ENCODE measurements at places on chromosomes 11 and 22. TPM values are rescaled to one million over a fixed set of nuclear protein-coding genes. Genes with fewer than 3 reads are reported as not detected.

Gene SBF1
- 59.0 TPM for total RNA-seq

Gene SLC22A25
- total RNA-seq = not detected

Gene CNGA4
- 3.8 TPM for total RNA-seq

Gene OR51E2
- total RNA-seq = not detected

Gene SHANK3
- 50.6 TPM for total RNA-seq

Gene SNAP29
- total RNA-seq = 22.5 TPM

Gene C11orf42
- not detected for total RNA-seq

DNA sequence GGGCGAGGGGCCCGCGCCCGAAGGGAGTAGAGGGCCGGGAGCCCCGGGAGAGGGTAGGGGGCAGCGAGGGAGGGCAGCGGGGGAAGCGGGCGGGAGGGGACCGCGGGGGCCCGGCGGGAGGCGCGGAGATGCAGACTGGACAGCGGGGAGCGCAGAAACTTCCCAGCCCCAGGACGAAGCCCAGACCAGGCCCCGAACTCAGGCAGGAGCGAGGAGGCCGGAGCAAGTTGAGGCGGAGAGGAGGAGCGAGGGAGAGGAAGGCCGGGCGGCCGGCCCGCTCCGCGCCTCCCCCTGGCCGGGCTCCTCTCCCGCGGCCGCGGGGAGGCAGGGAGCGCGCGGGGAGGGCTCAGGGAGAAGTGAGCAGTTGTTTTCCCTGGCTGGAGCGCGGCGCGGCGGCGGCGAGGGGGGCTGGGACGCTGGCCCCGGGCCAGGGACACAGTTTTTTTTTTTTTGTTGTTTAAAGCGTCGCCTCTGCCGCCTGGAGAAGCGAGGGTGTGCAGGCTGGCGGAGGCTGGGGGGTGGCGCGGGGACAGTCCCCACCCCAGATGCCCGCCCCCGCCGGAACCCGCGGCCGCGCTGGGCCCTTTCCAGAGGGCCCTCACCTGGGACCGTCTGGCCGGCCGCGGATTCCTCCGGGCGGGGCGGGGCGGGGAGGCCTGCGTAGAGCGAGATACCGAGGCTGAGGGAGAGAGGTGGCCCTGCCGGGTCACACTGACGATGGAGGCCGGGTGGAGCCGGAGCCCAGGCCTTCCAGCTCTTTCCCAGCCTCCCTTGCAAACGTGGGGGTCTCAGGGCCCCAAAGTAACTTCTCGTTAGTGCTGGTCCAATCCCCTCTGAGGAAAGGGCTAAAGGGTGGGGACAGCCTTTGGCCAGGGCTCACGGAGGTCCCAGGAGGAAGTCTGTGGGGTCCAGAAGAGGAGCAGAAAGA lies at the start of gene LTBP3:
Gene LTBP3 (minus strand): TSS at position 358 of the 928 bp plus-strand sequence. CDS start 400 bp downstream, outside the sequence.
- H3K27me3 ChIP-seq = no peaks in the 10 kb centered on the region
- H3K4me3 ChIP-seq = peak within 1 kb of the TSS; percentile 63

DNA sequence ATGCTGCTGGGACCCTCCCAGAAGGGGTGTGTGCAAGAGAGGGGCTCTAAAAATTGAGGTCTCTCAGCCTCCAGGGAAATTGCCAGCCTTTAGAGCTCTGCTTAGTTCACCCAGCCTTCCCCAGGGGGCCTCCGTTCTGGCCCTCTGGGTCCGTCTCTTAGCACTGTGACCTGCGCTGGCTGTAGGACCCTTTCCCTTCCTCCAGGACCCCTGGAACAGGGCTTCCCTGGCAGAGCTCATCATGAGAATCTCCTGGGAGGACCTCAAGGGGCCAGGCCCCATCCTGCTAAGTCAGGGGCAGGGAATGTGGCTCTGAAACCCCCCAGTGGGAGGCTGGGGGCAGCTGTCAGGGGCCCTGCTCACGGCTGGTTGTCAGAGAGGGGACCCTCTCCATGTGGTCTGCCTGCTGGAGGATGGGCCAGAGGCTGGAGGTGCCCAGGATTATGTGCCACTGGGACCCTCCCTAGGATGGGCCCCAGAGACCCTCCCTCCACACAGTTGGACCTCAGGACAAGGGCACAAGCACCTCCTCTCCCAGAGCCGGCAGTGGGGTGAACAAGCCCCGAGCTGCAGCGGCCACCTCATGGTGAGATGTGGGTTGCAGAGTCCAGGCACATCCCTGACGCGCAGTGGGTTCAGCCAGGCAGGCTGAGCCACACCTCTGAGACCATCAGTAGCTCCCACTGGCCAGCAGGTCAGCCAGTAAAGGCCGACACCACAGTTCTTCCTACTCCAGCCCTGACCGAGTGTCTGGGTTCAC lies 27.1 kb upstream of the GAL start:
- H3K27me3 ChIP-seq = peaks cover 10% of the 10 kb centered on the region
- H3K4me3 ChIP-seq = no peak overlapping the region
- H3K4me1 ChIP-seq = no peaks in the 10 kb centered on the region
- H3K27ac ChIP-seq = no peak overlapping the region
- DNase-seq = no peak
- H3K36me3 ChIP-seq = no peaks in the 10 kb centered on the region

- H3K36me3 ChIP-seq = no peaks in the 10 kb centered on the region
- H3K27me3 ChIP-seq = no peaks in the 10 kb centered on the region
- no peak overlapping the region for H3K4me3 ChIP-seq
- no peaks in the 10 kb centered on the region for H3K4me1 ChIP-seq
Measured at GRCh38 chr11:107372439-107372838, 85.2 kb downstream of the CWF19L2 start.

- no peak overlapping the region for H3K27ac ChIP-seq
- no peaks in the 10 kb centered on the region for H3K36me3 ChIP-seq
- H3K4me3 ChIP-seq = no peak overlapping the region
- DNase-seq = no peak
- no peaks in the 10 kb centered on the region for H3K4me1 ChIP-seq
- H3K27me3 ChIP-seq = no peaks in the 10 kb centered on the region
Measured at GRCh38 chr11:127448101-127448500, 447.5 kb upstream of the KIRREL3 start.

DNA sequence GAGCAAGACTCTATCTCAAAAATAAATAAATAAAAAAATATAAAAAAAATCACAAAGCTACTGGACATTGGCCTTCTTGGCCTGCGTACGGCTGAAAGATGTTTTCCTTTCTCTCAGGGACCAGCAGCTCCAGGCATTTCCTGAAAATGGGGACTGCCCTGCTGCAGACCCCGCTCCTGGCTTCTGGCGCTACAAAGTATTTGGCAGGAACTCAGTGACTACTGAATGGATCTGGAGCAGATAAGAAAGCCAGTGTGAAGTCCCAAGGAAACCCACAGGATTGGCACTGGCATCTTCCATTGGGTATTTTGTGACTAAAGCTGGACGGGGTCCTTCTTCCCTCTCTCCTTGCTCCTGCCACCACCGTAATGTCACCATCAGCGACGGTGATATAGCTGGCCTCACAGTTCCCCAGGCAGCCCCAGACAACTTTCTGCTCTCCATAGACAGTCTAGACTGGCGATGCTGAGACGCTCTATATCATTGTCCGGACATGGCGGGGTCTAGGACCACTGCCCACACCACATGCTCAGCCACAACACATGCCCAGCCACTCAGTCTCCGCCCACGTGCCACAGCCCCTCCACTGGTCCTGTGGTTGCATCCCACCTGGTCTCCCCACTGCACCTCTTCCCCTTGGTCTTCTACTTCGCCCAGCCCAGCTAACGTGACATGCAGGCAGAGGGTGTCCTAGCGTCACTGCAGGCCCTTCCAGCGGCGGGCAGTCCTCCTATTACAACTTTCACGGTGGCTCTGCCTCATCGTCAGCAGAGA lies 22.7 kb upstream of the YPEL1 start:
- H3K27ac ChIP-seq = no peak overlapping the region
- no peak overlapping the region for H3K4me3 ChIP-seq
- peaks cover 60% of the 10 kb centered on the region for H3K36me3 ChIP-seq

GRCh38 chr11:31958076-31958735 lies 132.7 kb upstream of the RCN1 start:
- peaks cover 3% of the 10 kb centered on the region for H3K27me3 ChIP-seq
- DNase-seq = peak; percentile 65
- no peak overlapping the region for H3K4me3 ChIP-seq
- H3K27ac ChIP-seq = no peak overlapping the region
- no peaks in the 10 kb centered on the region for H3K4me1 ChIP-seq
- H3K36me3 ChIP-seq = no peaks in the 10 kb centered on the region

- H3K4me1 ChIP-seq = peaks cover 23% of the 10 kb centered on the region
- DNase-seq = no peak
- H3K36me3 ChIP-seq = no peaks in the 10 kb centered on the region
- peaks cover 67% of the 10 kb centered on the region for H3K27me3 ChIP-seq
- no peak overlapping the region for H3K27ac ChIP-seq
- H3K4me3 ChIP-seq = peak overlapping the region; percentile 2
Measured at GRCh38 chr11:133950874-133951326, 5.9 kb downstream of the IGSF9B start.

GRCh38 chr11:37317803-37318202 lies 719.8 kb upstream of the RAG2 start:
- H3K4me3 ChIP-seq = no peak overlapping the region
- no peaks in the 10 kb centered on the region for H3K36me3 ChIP-seq
- no peaks in the 10 kb centered on the region for H3K4me1 ChIP-seq
- DNase-seq = no peak
- H3K27ac ChIP-seq = no peak overlapping the region
- no peaks in the 10 kb centered on the region for H3K27me3 ChIP-seq

Data from lower lobe of right lung (tissue), 2 donors.